NCI-H1092 (cell line): ENCODE measurements at places on chromosomes 5 and 9.

DNA sequence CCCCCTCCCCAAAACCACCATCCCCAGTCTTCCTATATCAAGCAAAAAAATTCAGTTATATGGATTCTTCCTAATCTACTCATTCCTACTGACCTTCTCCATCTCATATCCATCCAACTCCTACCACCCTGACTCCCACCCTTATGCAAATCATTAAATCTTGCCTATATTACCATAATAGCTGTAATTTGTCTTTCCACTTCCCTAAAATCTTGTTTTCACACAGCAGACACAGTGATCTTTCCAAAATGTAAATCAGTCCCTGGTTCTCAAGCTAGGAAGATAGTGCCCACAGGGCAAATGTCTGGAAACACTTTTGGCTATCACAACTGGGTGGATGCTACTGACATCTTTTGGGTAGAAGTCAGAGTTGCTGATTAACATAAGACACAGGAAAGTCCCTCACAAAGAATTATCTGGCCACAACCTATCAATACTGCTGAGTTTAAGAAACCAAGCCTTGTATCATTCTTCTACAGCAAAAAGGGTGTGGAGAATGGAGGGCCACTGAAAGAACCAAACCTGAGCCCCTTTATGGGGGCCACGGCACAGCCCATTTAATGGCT, 1.4 kb downstream of the SRA1 start:
- DNase-seq = no peak

GRCh38 chr5:90434116-90434714, 24.7 kb upstream of the CETN3 start:
- DNase-seq = no peak

GRCh38 chr9:93471124-93471523, 17.7 kb upstream of the FAM120AOS start:
- no peak for DNase-seq

- DNase-seq = no peak
Observed at GRCh38 chr5:159805021-159805420, 111.3 kb upstream of the ADRA1B start.

DNA sequence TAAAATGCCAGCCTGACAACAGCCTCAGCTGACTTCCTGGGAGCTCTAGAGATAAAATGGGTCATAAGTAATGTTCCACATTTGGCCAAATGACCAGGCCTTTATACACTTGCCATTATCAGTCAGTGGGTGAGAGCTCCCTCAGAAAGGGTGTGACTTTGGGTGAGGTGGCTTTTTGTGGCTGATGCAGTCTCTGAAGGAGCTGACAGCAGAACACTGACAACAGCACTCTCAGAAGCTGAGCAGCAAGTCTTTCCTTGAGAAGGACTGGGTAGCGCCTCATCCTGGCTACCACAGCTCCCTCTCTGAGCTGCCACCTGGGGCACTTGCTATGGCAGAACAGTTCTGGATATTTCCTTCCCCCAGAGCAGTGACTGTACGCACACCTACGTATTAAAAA, 22.0 kb upstream of the GNAQ start:
- DNase-seq = no peak

DNA sequence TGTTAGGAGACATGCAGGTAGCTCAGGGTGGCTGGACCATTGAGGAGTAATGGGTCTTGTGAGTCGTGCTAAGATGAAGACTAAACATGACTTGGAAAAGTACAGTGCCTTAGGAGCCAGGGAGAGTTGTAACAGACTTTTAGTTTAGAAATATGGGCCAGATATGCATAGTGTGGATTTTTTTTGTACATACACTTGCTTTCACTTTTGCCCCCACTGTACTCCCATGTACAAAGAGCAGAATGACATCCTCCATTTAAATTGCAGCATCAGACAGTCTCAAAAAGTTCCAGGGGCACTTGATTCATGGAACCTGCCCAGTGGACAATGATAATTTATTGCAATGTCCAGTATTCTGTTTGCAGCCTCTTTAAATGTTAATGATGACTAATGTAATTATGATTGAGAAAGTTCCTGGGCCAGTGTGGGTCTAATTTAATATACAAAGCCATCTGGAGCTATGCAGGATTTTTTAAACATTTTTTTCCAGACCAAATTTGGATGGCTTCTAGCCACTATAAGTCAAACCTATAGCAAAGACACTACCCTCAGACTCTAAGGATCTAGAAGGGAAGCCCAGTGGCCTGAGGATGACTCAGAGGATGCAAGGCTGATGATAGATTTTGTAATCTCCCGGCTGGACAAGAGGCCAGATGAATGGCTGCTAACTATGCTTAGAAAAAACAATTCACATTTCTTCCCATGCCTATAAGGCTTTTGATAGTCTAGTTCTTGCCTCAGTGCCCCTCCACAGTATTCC, 80.1 kb downstream of the TRPC7 start:
- no peak for DNase-seq

DNA sequence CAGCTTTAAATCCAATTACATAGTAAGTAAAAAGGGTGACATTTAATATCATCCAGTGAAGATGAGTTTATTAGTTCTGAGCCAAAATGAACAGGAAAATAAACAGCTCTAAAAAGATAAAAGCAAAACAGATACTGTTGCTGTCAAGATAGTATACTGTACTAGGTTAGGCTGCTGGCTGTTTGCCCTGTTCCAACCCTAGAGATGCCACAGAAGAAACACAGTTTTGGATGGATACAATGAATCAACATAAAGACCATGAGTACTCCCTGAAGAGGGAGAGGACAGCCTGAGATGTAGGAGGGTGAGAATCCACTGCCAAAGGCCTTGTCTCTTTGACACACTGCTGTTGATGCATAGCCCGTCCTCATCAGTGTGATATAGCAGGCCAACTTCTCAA, 1302.7 kb downstream of the EFNA5 start:
- no peak for DNase-seq

- peak; percentile 95 for DNase-seq
Observed at GRCh38 chr9:21994556-21995005, at the start of gene CDKN2B-AS1. TSS of gene CDKN2B-AS1 (plus strand) at chr9:21994791.

DNA sequence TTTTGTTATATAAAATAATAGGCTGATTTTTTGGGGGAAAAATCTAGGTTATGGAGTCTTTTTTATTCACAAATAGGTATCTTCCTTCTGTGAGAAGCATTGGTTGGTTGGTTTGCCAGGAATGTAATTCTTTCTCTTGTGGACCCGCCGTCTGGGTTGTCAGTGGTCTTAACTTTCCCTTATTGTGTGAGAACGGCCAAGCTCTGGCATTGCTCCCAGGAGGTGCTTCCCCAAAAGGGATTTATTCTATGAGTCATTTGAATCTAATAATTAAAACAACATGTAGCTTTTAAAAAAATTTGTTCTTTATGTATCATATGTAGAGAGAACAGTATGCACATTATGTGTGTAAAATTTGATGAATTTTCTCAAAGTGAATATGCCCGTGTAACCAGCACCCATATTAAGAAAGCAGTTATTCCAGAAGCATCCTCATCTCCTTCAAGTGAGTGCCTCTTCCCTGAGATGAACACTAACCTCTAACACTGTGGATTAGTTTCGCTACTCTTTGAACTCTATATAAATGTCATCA, 114.4 kb downstream of the MAST4 start:
- DNase-seq = no peak

DNA sequence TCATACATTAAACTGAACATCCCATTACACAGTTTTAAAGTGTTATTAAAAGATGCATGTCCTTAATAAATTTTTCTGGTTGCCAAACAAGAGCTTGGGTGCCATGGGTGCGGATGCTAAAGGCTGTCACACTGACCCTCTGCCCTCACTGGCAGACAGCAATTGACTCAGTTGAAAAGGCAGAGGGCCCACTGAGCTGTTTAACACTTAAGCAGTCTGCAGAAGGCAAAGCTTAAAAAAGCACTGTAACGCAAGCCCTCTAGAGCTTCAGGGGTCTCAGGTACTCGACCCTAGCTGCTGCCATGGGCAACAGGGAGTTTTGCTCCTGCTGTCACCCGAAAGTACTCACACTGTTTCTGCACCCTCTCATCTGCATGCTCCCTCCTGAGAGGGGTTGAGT, 726.4 kb upstream of the TYRP1 start:
- no peak for DNase-seq

GRCh38 chr5:14809369-14810155, 62.0 kb downstream of the ANKH start:
- no peak for DNase-seq

DNA sequence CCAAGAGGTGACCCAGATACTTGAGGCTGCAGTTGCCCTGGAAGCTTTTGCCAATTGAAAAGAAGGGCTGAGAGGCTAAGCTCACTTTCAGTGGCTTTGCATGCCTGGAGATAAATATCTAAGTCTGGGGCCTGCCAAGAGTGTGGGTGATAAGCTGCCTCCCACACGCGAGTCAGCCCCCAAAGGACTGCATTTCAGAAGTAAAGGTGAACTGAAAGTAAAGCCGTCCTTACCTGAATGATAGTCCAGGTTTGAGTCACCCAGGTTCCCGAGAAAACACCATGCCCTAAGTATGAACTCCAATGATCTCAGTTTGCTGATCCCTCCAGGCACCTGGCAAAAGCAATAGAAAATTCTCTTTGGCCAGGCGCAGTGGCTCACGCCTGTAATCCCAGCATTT, 22.5 kb upstream of the N4BP3 start:
- DNase-seq = no peak

DNA sequence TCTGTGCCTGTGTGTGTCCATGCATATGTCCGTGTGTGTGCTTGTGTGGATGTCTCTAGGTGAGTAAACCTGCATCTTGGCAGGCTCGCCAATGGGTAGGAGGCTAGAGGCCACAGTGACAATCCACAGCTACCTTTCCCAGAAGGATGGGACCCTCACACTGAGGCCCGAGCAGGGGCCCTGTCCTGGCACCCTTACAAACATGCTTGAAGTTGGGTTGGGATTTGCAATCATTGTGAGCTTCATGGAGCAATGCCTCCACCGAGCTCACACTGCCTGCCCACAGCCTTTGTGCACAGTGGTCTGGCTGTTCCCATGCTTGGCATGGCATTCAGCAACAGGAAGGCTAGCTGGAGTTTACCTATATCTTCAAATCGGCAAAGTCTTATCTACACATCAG, 311.1 kb upstream of the IRX1 start:
- no peak for DNase-seq

DNA sequence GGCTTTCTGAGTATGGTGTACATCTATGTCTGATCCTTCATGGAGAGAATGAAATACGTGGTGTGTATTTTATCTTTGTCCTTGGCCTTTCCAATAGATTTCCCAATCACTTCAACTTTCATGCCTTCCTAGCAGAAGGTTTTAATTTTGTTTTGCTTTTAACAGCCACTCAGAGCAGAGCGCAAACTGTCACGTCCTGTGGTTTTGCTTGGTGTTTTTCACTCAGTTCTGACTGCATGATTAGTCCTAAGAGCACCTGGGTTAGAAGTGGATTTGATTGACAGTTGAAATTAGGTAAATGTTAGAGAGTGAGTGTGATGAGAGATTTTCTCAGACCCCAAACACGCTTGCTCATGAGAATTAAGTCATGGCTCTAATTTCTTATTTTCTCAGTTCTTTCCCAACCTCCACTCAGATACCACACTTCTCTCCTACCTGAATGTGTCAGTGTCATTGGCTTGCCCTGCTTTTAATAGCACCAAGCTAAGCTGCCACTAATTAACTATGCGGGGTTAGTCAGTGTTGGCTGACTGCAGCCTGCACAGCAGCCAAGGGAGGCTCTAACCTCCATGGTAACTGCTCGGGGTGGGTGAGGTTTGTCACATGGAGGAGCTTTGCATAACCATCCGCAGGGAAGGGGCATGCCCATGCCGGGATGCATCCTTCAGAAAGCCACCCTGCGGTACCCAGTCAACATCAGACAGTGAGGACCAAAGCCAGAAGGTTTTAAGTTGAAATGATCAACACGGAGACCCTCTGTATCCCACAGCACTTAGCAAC, 173.4 kb downstream of the NR3C1 start:
- DNase-seq = no peak

GRCh38 chr9:70588999-70589398, 174.5 kb upstream of the KLF9 start:
- DNase-seq = no peak

DNA sequence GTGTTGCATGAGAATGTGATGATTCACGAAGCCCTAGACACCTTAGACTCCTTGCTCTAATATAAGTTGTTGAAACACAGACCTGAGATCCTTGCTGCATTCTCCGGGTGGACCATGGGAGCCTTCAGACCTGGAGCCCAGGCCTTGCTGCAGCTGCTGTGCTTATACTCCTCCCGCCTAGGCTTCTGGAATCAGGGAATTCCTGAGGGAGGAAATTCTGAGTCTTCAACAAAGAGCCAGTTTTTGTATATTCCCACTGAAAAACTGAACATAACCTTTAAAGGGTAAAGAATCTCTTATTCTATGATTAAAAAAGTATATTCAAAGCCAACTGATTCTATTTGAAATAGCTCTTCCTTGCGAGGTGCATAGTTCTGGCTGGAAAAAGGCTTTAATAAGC, 245.1 kb upstream of the ELAVL2 start:
- no peak for DNase-seq

- DNase-seq = no peak
Observed at GRCh38 chr5:28714907-28715698, 1676.7 kb upstream of the CDH9 start.

- no peak for DNase-seq
Observed at GRCh38 chr5:157390551-157391297, 69.3 kb upstream of the NIPAL4 start.

DNA sequence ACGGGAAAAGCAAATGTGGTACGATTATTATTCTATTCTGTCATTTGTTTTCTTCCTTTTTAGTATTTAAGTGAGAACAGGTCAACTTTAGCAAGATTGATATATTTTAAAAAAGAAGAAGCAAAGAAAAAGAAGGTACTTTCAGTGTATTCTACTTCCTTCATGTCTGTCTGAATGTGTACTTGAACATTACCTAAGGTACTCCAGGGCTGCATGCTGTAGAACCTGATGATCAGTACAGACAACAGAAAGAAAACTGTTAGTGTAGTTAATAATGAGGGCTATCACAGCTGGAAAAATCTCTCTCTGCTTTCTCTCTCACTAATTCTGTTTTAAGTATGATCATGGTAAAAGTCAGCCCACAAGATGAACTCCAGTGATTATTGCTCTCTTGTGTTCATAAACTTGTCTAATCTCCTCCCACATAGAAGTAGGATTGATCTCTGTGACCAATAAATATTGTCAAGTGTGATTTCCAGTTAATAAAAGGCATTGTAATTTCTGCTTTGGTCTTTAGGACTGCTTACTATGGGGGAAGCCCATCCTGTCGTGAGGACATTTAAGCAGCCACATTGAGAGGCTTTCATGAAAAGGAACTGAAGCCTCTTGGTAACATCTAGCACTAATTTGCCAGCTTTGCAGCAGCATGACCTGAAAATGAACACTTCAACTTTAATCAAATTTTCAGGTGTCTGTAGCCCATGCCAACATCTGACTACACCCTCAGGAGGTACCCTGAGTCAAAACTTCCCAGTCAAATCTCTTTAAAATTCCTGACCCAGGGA, 864.0 kb upstream of the ACO1 start:
- DNase-seq = no peak

- no peak for DNase-seq
Observed at GRCh38 chr5:95956021-95956899, 5.4 kb downstream of the ELL2 start.

- DNase-seq = peak; percentile 26
Observed at GRCh38 chr5:158591301-158591863, 508.3 kb downstream of the EBF1 start.
